ENCODE measurements at places on chromosomes 6 and 20. TPM values are rescaled to one million over a fixed set of nuclear protein-coding genes. Genes with fewer than 3 reads are reported as not detected.

Gene PRSS35
- total RNA-seq, result not detected

Gene GINS1
- 33.9 TPM for total RNA-seq

Gene FGD2
- total RNA-seq, result 1.7 TPM

Gene NOX3
- not detected for total RNA-seq

Gene SLCO4A1
- 55.0 TPM for total RNA-seq

- peak; percentile 79 for DNase-seq
- H3K4me1 ChIP-seq, result peaks cover 44% of the 10 kb centered on the region
- H3K4me3 ChIP-seq, result peak overlapping the region; percentile 56
- peak overlapping the region; percentile 83 for H3K27ac ChIP-seq
Measured at GRCh38 chr6:107657755-107658461, 166.2 kb downstream of the SCML4 start.

- H3K36me3 ChIP-seq, result peaks cover 54% of the 10 kb centered on the region
- no peaks in the 10 kb centered on the region for H3K4me1 ChIP-seq
- no peak for DNase-seq
- H3K27me3 ChIP-seq, result no peaks in the 10 kb centered on the region
- H3K27ac ChIP-seq, result no peak overlapping the region
Measured at GRCh38 chr6:78947529-78947928, 80.2 kb downstream of the IRAK1BP1 start.

GRCh38 chr20:47741669-47742608, 43.3 kb downstream of the SULF2 start:
- no peaks in the 10 kb centered on the region for H3K36me3 ChIP-seq
- H3K4me1 ChIP-seq, result no peaks in the 10 kb centered on the region
- no peak overlapping the region for H3K4me3 ChIP-seq
- no peak overlapping the region for H3K27ac ChIP-seq
- peaks cover 4% of the 10 kb centered on the region for H3K27me3 ChIP-seq

DNA sequence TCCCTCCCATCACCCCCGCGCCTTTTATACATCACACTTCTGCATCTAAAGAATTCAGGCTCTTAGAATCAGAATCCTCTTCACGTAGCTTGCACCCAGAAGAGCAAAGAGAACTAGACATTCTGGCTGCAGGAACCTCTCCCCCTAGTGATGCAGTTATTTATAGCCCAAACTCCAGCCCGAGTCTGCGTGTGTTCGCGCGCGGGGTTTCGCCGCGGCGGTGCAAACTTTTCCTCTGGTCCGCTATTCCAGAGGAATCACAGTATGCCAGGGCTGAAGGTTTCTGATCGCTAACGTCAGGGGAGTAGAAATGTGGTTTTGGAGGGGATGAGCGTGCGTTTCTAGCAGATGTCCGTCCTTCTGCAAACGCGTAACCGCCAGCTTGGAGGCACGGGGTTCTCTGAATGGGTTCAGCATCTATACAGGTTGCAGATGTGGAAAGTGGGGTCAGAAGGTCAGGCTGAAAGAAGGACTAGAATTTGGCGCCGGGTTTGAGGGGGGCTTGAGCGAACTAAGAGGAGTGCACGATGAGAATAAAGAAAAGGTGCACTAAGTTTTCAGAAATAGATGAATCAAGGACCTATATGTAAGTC, 1.8 kb downstream of the EPHA7 start:
- H3K27ac ChIP-seq, result no peak overlapping the region
- H3K4me3 ChIP-seq, result peak overlapping the region; percentile 22
- peaks cover 21% of the 10 kb centered on the region for H3K4me1 ChIP-seq
- no peaks in the 10 kb centered on the region for H3K36me3 ChIP-seq

GRCh38 chr6:134896910-134897309, 53.0 kb downstream of the ALDH8A1 start:
- H3K4me3 ChIP-seq, result no peak overlapping the region
- no peak for DNase-seq
- no peak overlapping the region for H3K27ac ChIP-seq
- H3K4me1 ChIP-seq, result no peaks in the 10 kb centered on the region
- no peaks in the 10 kb centered on the region for H3K36me3 ChIP-seq
- H3K27me3 ChIP-seq, result peaks cover 9% of the 10 kb centered on the region

DNA sequence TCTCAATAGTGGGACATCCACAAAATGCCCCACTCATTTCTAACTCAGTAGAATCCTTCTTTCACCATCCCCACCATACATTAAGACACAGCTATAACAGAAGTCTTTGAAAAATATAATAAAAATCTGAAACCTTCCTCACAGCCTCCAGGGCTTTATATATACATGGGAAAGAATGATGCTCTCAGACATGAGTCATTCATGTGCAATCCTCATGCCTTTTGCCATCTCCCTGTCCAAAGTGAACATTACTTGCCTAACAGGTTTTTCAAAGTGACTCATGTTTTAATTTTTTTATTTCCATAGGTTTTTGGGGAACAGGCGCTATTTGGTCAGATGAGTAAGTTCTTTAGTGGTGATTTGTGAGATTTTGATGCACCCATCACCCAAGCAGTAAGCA, 162.7 kb downstream of the RALGAPA2 start:
- DNase-seq, result no peak
- no peak overlapping the region for H3K27ac ChIP-seq
- no peak overlapping the region for H3K4me3 ChIP-seq
- H3K4me1 ChIP-seq, result peaks cover 25% of the 10 kb centered on the region
- H3K36me3 ChIP-seq, result peaks cover 10% of the 10 kb centered on the region

DNA sequence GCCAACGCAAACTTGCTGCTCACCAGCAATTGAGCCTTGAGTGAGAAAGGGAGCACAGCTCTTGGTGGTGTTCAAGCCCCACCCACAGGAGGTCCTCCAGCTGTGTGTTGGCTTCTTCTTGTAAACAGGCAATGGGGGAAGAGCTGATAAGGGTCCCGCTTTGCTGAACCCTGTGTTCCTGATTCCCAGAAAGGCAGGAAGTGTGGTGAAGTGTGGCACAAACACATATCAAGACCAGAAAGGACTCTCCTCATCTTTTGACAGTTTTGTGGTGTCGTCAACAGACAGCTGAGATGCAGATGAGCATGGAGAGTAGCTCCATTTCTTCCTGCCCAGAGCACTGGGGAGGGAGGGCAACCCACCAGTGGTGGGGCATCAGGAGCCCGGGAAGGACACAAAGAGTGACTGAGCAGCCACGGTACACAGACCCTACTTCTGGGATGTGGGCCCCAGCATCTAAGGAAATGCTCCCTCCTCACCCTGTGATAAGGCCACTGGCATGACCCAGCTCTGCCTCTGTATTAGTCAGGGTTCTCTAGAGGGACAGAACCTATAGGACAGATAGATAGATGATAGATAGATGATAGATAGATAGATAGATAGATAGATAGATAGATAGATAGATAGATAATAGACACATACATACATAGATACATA, 188.9 kb upstream of the TAB2 start:
- H3K27me3 ChIP-seq, result no peaks in the 10 kb centered on the region
- peaks cover 51% of the 10 kb centered on the region for H3K4me1 ChIP-seq
- peak overlapping the region; percentile 81 for H3K27ac ChIP-seq

- no peaks in the 10 kb centered on the region for H3K36me3 ChIP-seq
- no peak overlapping the region for H3K4me3 ChIP-seq
- no peak for DNase-seq
Measured at GRCh38 chr20:17541596-17541995, 10.4 kb upstream of the BFSP1 start.

DNA sequence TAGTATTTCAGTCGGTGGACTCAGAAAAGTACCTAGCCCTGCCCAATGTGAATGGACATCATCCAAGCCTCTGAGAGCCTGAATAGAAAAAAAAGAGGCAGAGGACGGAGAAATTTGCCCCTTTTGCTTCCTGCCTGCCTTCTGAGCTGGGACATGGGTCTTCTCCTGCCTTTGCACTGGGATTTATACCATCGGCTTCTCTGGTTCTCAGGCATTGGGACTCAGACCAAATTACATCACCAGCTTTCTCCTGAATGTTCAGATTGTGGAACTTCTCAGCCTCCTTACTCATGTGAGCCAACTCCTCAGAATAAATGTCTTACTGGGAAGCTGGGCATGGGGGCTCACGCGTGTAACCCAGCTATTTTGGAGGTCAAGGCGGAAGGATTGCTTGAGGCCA, 19.8 kb downstream of the KCNB1 start:
- peaks cover 12% of the 10 kb centered on the region for H3K27me3 ChIP-seq
- H3K4me3 ChIP-seq, result no peak overlapping the region
- H3K36me3 ChIP-seq, result no peaks in the 10 kb centered on the region
- no peak overlapping the region for H3K27ac ChIP-seq

DNA sequence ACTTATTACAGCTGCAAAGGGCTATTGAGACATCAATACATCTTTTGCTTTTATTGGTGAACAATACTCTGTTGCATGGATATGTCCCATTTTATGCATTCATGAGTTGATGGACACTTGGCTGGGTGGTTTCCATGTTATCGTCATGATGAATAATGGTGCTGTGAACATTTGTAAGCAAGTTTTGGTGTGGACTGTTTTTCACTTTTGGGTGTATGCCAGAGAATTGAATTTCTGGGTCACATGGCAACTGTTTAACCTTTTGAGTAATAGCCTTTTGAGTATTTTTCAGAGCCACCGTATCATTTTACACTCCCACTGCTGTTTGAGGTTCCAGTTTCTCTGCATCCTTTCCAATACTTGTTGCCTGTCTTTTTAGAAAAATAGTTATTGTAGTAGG, 107.0 kb downstream of the JARID2 start:
- peaks cover 59% of the 10 kb centered on the region for H3K4me1 ChIP-seq
- no peaks in the 10 kb centered on the region for H3K27me3 ChIP-seq
- H3K27ac ChIP-seq, result no peak overlapping the region
- peaks cover 31% of the 10 kb centered on the region for H3K36me3 ChIP-seq
- DNase-seq, result no peak

DNA sequence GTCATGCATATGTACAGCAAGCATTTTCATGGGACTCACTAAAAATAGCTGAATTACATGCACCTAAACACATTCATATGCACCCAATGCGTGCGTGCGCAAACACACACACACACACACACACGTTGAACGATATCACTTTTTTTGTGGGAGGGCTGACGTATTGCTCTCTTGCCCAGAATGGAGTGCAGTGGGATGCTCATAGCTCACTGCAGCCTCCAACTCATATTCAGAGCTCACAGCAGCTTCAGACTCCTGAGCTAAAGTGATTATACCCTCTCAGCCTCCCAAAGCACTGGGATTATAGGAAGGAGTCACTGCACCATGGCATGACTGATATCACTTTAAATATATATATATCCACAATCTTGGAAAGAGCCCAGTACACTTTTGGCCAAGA, 620.4 kb upstream of the MANEA start:
- H3K27me3 ChIP-seq, result no peaks in the 10 kb centered on the region
- H3K4me3 ChIP-seq, result no peak overlapping the region
- H3K27ac ChIP-seq, result no peak overlapping the region

- H3K4me3 ChIP-seq, result no peak overlapping the region
- H3K27ac ChIP-seq, result no peak overlapping the region
- H3K27me3 ChIP-seq, result no peaks in the 10 kb centered on the region
- H3K4me1 ChIP-seq, result no peaks in the 10 kb centered on the region
Measured at GRCh38 chr6:120671519-120671918, 662.8 kb downstream of the TBC1D32 start.

- H3K36me3 ChIP-seq, result peaks cover 13% of the 10 kb centered on the region
- DNase-seq, result peak; percentile 41
- peak overlapping the region; percentile 71 for H3K4me3 ChIP-seq
- H3K4me1 ChIP-seq, result peaks cover 19% of the 10 kb centered on the region
Measured at GRCh38 chr6:28789553-28790083, 134.2 kb downstream of the TRIM27 start.

DNA sequence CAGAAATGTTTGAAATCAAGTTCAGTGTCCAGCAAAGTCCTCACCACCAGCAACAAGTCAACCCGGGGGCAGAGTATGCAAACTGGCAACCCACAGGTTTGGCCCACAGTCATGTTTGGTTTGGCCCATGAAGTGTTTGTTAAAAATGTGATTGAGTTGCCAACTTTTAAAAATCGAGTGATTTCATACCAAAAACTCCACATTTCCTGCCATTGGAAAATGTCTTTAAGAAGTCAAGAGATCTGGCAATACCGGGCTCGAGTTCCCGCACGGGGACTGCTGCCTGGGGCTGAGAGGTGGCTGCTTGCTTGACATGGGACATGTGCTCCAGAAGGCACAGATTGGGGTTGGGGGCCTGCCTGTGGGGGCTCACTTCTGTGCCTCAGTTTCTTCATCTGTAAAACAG, 36.1 kb downstream of the PREX1 start:
- peaks cover 70% of the 10 kb centered on the region for H3K4me1 ChIP-seq
- H3K36me3 ChIP-seq, result peaks cover 33% of the 10 kb centered on the region
- H3K4me3 ChIP-seq, result no peak overlapping the region
- no peak for DNase-seq
- no peak overlapping the region for H3K27ac ChIP-seq
- no peaks in the 10 kb centered on the region for H3K27me3 ChIP-seq

GRCh38 chr6:149147938-149148718, 169.4 kb upstream of the TAB2 start:
- H3K4me3 ChIP-seq, result peak overlapping the region; percentile 3
- peaks cover 60% of the 10 kb centered on the region for H3K36me3 ChIP-seq
- H3K27me3 ChIP-seq, result no peaks in the 10 kb centered on the region
- no peak for DNase-seq
- peaks cover 53% of the 10 kb centered on the region for H3K4me1 ChIP-seq
- peak overlapping the region; percentile 79 for H3K27ac ChIP-seq

GRCh38 chr20:12815778-12816408, 192.9 kb upstream of the SPTLC3 start:
- no peak overlapping the region for H3K4me3 ChIP-seq
- no peaks in the 10 kb centered on the region for H3K4me1 ChIP-seq
- H3K27ac ChIP-seq, result no peak overlapping the region
- H3K27me3 ChIP-seq, result no peaks in the 10 kb centered on the region
- no peaks in the 10 kb centered on the region for H3K36me3 ChIP-seq
- no peak for DNase-seq

- peaks cover 48% of the 10 kb centered on the region for H3K27me3 ChIP-seq
- H3K4me1 ChIP-seq, result peaks cover 5% of the 10 kb centered on the region
- H3K36me3 ChIP-seq, result peaks cover 3% of the 10 kb centered on the region
Measured at GRCh38 chr20:3658019-3658715, 5.0 kb downstream of the GFRA4 start.

GRCh38 chr6:105867821-105868220, 218.3 kb upstream of the PRDM1 start:
- H3K4me3 ChIP-seq, result no peak overlapping the region
- no peak for DNase-seq
- no peak overlapping the region for H3K27ac ChIP-seq
- H3K4me1 ChIP-seq, result no peaks in the 10 kb centered on the region
- peaks cover 49% of the 10 kb centered on the region for H3K27me3 ChIP-seq

DNA sequence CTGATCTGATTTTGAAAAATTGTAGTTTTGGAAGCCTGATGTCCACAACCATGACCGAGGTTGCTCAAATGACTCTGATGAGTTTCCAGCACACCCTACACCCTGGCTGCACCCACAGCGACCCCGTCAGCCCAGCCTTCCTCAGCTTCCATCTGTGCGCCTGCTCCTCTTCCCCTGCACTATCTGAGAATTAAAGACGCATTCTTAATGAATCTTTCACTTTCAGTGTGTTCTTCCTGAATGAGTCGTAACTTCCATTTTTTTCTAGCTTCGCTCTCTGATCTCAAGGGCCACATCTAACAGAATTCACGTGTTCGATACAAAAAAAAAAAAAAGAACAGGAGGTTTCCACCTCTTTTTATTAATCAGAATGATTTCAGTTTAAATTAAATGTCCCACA, 21.3 kb upstream of the RREB1 start:
- peak; percentile 64 for DNase-seq
- H3K4me3 ChIP-seq, result peak overlapping the region; percentile 69
- peak overlapping the region; percentile 86 for H3K27ac ChIP-seq
- H3K27me3 ChIP-seq, result no peaks in the 10 kb centered on the region
- no peaks in the 10 kb centered on the region for H3K36me3 ChIP-seq

GRCh38 chr6:161244725-161245124, 29.1 kb downstream of the AGPAT4 start:
- H3K4me1 ChIP-seq, result peaks cover 7% of the 10 kb centered on the region
- H3K4me3 ChIP-seq, result no peak overlapping the region
- peaks cover 6% of the 10 kb centered on the region for H3K36me3 ChIP-seq
- no peaks in the 10 kb centered on the region for H3K27me3 ChIP-seq

GRCh38 chr6:164108869-164109769, 694.6 kb downstream of the QKI start:
- H3K27ac ChIP-seq, result no peak overlapping the region
- peaks cover 32% of the 10 kb centered on the region for H3K27me3 ChIP-seq
- no peak overlapping the region for H3K4me3 ChIP-seq
- DNase-seq, result no peak
- peaks cover 2% of the 10 kb centered on the region for H3K4me1 ChIP-seq

Data from activated naive CD8-positive, alpha-beta T cell treated with anti-CD3 and anti-CD28 coated beads for 36 hours (primary cell).